ENCODE measurements at places on chromosomes 7 and 10. TPM values are rescaled to one million over a fixed set of nuclear protein-coding genes. Genes with fewer than 3 reads are reported as not detected.

The ZNF3 gene
- total RNA-seq, result 26.6 TPM

The TRIL gene
- total RNA-seq, result 0.30 TPM

The HOXA4 gene
- 0.30 TPM for total RNA-seq

The SRRM3 gene
- 0.91 TPM for total RNA-seq

The FANK1 gene
- total RNA-seq, result 1.6 TPM

The BICC1 gene
- total RNA-seq, result 1.3 TPM

The EBLN1 gene
- total RNA-seq, result not detected

The GPR26 gene
- total RNA-seq, result not detected

The OPN1SW gene
- not detected for total RNA-seq

The SKAP2 gene
- 6.5 TPM for total RNA-seq

The ACTR3C gene
- 1.5 TPM for total RNA-seq

The ITPRID1 gene
- total RNA-seq, result not detected

The TMEM178B gene
- total RNA-seq, result not detected

The OR13A1 gene
- not detected for total RNA-seq

The AS3MT gene
- total RNA-seq, result 2.6 TPM

The TMEM273 gene
- 9.7 TPM for total RNA-seq

The INSYN2A gene
- not detected for total RNA-seq

Data from epithelial cell of umbilical artery (primary cell).